ENCODE measurements at places on chromosomes 1 and 21.

GRCh38 chr1:201404722-201405483 is 5.8 kb upstream of the LAD1 start:
- DNase-seq, result no peak

DNA sequence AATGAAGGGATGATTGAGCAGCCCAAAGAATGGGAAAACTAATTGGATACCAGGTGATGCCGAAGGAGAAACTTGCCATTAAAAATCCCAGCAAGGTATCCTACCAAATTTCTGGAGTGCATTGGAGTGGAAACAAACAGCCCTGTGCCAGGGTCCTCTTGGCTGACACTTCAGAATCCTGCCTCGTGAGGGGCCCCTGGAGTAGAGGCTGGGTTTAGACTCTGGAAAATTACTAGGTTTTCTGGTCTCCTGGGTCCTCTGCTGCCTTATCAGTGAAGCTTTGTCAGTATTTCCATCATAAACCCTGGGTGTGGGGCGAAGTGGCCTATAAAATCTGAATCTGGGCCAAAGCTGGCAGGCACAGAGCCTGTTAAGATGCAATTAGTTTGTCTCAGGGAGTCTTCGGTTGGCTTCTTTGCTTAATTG is 289.2 kb upstream of the USP24 start:
- no peak for DNase-seq

- no peak for DNase-seq
These were observed 807.1 kb downstream of the USP25 start for GRCh38 chr21:16536643-16537434.

DNA sequence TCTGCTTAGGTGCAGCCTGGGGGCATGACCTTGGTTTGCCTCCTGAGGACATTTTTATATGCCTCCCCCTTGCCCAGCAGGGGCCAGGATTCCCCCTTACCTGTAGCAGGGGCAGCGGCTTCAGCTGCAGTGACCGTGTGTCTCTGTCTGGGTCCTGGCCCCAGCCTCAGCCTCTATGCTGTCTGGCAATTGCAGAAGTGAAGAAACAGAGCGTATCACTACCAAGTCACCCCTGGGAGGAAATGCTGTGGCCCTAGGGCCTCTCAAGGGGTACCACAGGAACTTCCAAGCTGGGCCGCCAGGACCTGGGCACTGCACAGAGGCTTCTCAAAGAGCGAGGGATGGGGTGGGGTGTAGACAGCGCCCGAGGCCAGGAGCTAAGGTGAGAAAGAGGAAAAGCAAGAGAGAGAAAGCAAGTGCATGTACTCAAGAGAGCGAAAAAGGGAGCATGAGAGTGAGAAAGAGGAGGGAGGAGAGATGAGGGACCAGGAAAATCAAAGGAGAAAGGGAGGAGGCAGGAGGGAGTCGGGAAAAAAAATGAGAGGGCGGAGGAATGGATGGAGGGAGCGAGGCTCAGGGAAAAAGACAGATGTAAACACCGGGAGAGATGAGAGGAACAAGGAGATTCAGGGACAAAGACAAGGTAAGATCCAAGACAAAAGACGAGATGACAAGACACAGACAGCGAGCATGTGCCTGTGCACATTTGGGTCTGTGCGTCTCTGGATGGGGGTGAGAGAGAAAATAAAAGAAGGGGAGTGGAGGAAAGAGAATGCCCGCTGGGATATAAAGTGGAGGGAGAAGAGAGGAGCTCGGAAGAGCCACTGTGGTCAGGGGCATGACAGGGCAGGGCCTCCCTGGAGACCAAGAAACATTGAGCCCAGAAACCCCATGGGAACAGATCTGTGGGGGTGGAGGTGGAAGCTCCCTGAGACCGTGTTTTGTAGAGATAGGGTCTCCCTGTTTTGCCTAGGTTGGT is at the start of gene PTAFR:
Gene PTAFR (minus strand): TSS at position 199 of the 979 bp plus-strand sequence. CDS start 25,669 bp downstream, outside the sequence.
- peak; percentile 56 for DNase-seq

- DNase-seq, result no peak
These were observed 13.2 kb downstream of the PLPP3 start for GRCh38 chr1:56566061-56566744.

DNA sequence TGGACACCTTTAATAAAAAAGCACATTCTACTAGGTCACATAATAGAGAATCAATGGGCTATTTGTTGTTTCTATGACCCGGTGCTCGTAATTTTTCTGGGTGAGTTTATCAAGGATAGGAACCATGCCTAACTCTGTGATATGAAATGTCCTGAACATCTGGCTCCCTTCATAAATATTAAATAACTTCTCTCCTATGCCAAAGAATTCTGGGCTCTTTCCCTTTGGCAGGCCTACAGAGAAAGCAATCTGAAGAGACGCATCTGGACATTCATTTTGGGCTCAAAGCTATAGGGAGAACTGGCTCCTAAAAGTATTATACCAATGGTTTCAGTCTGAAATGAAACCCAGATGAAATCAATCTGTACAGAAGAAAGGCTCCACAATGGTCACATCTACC is 38.8 kb upstream of the ANGPTL7 start:
- DNase-seq, result no peak
